ENCODE measurements at places on chromosomes 6 and 20.

- no peak for DNase-seq
These were observed 73.8 kb upstream of the CD93 start for GRCh38 chr20:23159947-23160318.

- no peak for DNase-seq
These were observed 110.6 kb downstream of the FNDC1 start for GRCh38 chr6:159279790-159280277.

DNA sequence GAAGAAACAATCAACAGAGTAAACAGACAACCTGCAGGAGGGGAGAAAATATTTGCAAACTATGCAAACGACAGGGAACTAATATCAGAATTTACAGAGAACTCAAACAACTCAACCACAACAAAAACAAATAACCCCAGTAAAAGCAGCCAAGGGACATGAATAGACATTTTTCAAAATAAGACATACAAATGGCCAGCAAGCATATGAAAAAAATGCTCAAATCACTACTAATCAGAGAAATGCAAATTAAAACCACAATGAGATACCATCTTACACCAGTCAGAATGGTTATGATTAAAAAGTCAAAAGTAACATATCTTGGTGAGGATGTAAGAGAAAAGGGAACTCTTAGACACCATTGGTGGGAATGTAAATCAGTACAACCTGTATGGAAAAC, 215.0 kb downstream of the THBS2 start:
- no peak for DNase-seq

- DNase-seq = no peak
These were observed 1.5 kb upstream of the TUBB2B start for GRCh38 chr6:3228771-3229565.

DNA sequence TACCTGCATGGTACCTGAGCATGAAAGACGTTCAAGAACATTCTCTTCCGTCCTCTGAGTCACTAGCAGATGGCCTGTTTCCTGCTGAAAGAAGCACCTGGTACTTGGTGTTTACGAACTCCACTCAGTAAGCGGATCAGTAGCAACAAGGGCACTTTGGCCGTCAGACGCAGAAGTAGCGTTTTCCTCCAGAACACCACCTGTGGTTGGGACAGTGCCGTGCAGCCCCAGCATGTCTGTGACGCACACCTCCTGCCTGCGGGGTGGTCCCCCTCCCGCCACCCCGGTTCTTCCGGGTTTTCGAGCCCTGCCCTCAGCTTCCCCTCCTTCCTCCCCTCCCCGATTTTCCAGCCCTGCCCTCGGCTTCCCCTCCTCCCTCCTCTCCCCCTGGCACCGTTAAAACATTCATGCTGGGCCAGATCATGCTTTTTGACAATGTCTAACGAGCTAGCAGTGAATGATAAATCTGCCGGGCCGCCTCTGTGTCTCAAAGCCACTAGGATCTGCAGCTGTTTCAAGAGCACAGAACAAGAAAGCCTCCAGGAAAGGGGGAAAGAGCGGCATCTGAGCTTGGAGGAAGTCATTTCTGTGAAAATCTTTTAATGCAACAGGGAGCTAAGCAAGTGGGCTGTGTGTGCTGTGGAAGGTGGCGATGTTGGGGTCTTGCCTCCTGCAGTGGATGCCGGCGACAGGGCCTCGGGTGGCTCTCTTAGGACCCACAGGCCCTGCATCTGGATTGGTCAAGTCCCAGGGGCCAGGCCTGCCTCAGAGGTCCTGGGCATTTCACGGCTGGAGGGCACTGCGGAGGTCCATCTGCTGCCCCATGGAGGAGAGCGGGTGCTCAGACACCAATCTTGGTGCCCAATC, 207.9 kb downstream of the ERMARD start:
- DNase-seq = no peak

GRCh38 chr6:42402184-42402583, 49.5 kb downstream of the TRERF1 start:
- no peak for DNase-seq

DNA sequence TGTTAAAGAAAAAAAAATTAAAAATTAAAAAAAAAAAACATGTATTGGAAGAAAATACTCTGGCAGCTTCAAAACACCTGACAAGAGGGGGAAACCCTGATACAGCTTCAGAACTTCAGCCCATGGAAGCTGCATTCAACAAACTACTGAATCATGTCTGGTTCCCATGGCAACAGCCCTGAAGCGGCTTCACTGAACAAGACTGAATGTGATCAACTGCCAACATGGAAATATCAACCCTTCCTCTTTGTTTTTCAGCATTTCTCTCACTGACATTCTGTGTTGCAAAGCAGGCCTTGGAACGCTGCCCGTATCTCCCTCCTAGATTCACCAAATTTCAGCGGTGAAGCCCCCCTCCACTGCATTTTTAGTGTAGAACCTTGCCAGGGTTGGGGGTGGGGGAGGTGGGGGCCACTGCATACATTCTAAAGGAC, 91.3 kb upstream of the SHLD1 start:
- no peak for DNase-seq

GRCh38 chr6:153966001-153966400, 73.0 kb upstream of the OPRM1 start:
- no peak for DNase-seq

- DNase-seq = peak; percentile 64
These were observed 117.9 kb downstream of the JAG1 start for GRCh38 chr20:10555865-10556308.

- peak; percentile 78 for DNase-seq
These were observed 181.0 kb downstream of the TRIM27 start for GRCh38 chr6:28742668-28743270.

- no peak for DNase-seq
These were observed 135.3 kb upstream of the BEND6 start for GRCh38 chr6:56819604-56820003.

All from ACHN (cell line).